ENCODE measurements at places on chromosomes 11 and 22.

- DNase-seq, result no peak
Observed at GRCh38 chr11:20397281-20397680, 9.8 kb downstream of the PRMT3 start.

- no peak for DNase-seq
Observed at GRCh38 chr11:124895471-124895971, 2.1 kb downstream of the ROBO4 start.

- no peak for DNase-seq
Observed at GRCh38 chr22:37412495-37413250, 14.6 kb downstream of the ELFN2 start.

DNA sequence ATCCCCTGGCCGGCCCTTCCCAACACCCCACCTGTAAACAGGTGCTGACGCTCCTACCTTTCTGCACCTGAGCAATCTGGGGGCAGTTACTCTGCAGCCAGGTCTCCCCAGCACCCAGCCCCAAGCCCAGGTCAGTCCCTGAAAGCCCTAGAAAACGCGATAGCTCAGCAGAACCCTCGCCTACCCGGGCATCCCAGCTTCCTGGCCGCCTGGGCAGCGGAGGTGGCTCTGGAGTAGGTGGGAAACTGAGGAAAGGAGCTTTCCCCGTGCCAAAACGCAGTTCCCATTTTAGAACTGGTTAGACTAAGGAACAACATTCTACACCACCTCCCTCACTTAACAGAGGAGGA is 445 bp downstream of the SYTL2 start:
- no peak for DNase-seq

DNA sequence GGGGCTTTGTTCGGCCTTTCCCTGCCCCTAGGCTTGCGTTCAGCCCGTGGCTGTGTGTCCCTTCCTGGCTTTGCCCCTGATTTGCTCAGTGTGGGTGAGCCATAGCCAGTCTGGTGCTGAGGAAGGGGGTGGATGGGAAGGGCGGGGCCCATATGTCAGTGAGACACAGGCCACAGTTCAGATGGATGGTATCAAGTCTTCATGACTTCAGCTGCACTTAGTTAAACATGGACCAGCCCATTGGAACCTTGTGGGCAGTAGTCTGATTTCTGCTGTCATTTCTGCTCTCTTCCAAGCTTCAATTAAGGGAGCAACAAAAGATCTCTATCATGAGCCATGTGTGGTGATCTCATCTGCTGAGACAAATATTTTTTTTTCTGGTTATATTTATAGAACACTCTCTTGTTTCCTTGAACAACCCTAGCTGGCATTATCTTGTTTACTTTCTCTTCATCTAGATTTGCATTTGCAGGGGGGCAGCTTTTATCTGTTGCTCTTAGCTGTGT is 21.6 kb upstream of the PEX26 start:
- no peak for DNase-seq

DNA sequence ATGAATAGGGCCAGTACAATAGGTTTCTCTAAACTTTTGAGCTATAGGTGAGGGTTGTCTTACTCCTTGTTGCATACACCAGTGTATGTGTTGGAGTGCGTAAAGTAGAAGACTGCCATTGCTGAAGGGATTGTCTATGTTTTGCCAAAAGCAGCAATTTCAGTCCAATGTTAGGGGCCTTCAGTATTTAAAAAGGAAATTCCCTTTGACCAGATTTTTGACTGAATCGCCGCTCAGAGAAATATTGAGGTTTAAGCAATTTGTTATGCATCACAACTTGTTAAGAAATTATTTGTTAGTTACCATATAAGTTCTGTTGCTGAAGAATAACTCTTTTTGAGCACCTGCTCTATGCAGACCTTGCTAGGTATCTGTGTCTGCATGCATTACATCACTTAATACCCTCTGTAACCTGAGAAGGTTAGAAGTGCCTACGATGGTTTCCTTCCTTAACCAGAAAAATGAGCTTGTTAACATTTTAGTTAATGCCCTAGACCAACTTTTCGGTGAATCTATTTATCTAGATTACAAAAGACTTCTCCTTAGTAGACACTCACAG is 33.9 kb downstream of the MMP20 start:
- DNase-seq, result no peak

- no peak for DNase-seq
Observed at GRCh38 chr11:50187220-50187619, 154.5 kb downstream of the OR4C45 start.

DNA sequence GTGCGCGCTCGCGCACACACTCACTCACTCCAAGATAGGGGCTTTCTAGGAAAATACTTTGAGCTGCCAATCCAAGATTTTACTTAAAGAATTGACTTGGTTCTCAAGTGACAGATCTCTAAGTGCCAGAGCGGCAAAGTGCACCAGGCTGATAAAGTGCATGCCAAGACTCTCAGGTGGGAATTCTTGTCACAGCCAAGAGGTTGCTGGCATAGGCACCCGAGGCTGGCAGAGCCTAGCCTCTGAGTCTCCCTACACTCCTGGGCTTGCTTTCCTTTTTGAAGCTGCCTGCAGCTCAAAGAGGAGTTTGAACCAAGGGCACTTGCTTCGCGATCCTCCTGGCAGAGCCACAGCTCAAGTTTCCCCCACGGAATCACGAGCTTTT is 2.5 kb upstream of the ADM start:
- DNase-seq, result no peak

DNA sequence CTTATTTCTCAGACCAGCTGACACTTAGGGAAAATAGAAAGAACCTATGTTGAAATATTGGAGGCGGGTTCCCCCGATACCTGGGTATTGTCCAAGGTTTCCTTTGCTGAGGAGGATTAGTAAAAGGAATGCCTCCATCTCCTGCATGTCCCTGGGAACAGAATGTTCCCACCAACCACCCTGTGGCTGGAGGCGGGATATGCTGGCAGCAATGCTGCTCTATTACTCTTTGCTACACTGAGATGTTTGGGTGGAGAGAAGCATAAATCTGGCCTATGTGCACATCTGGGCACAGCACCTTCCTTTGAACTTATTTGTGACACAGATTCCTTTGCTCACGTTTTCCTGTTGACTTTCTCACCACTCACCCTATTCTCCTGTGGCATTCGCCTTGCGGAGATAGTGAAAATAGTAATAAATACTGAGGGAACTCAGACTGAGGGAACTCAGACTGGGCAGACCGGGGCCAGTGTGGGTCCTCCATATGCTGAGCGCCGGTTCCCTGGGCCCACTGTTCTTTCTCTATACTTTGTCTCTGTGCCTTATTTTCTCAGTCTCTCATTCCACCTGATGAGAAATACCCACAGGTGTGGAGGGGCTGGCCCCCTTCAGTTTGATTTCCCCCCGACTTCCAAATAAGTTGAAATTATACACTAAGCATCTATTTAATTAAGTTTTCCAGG is 32.1 kb downstream of the IGLL1 start:
- no peak for DNase-seq
